ENCODE measurements at places on chromosomes 12 and 14.

DNA sequence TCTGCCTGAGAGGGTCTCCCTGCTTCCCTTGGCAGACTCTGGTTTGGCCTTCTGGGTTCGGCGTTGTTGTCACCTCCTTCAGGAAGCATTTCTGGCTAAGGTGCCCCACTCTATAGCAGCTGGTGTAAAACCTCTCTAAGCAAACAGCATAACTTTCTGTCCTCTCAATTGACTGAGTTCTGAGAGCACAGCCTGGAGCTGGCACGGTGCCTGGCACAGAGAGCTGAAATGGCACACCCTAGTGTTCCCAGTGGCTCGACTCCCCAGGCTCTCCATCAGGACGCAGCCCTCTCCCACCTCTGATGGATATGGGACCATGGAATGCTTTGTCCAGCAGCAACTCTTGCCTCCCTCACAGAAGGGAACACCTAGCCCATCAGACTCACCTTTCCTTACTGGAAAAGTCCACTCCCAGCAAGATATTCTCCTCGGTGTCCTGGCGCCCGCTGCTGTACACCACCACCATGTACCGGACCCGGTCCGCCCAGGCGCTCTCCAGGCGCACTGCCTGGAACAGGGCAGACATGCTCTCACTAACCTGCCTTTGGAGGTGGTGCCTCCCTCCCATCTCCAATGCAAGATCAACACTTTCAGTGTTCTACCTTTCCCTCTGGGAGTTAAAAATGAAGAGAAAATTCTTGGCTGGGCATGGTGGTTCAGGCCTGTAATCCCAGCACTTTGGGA is 40.6 kb downstream of the SSH1 start:
- DNase-seq = no peak

- no peak for DNase-seq
Observed at GRCh38 chr12:98741196-98741555, 96.1 kb downstream of the APAF1 start.

DNA sequence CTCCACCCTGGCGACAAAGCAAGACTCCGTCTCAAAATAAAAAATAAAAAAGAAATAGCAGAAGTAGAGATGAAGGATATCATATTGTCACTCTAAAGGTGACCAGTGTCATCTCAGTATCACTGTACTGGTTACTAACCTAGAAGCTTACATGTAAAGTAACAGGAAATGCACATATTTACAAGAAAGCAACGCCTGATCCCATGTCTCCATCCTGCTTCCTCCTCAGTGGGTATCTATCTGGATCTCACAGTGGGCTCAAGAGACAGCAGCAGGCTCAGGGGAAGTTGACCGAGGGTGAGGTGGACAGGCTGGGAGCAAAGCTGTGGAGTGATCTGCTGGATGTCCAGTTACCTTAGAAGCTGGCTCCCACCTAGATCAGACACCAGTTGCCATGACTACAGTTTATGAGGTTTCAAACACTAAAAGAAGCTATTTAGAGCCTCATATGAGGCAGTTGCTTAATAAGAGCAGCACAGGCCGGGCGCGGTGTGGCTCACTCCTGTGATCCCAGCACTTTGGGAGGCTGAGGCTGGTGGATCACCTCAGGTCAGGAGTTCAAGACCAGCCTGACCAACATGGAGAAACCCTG is 10.5 kb downstream of the MTRFR start:
- no peak for DNase-seq

DNA sequence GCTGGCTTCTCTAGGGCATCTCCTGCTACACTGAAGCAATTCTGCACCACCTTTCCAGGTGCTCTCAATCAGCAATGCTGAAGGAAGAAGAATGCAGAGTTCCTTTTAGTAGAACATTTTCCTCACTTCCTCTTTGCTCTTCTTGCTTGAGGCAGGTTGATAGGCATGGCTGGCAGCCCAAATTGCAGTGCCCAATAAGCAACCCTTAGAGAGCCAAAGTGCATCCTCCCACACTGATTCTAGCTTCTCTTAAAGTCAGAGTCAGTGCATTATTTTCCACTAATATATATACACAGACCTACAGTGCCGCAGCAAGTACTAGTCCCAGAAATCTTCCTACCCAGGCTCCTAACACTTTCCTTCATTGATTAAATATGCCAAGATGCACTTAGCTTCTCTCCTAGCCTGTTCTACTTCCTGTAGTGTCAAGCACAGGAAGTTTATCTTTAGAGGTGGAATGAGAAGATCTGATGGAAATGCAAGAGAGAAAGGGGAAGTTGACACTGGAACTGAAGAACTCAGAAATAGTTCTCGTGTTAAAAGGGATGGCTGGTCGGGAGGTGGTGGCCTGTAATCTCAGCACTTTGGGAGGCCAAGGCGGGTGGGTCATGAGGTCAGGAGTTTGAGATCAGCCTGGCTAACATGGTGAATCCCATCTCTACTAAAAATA is 132.7 kb downstream of the SSPN start:
- peak; percentile 88 for DNase-seq

DNA sequence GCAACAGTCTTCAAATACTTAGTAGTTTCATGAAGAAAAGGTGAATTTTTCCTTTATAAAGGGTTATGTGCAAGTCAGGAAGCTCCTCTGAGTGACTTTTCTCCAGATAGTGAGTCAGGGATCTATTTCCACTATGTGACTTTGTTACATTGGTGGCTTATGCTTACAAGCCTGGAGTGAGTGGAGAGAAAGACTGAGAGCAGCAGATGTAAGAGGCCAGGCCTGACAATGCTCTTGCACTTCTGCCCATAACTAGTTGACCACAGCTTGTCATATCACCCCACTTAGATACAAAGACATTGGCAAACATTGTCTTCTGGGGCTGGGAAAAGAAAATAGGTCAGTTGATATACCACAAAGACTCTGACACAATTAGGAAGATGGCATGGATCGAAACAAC is 236.5 kb downstream of the PDZRN4 start:
- no peak for DNase-seq

- DNase-seq = no peak
Observed at GRCh38 chr14:100526632-100527031, 60.6 kb downstream of the BEGAIN start.

DNA sequence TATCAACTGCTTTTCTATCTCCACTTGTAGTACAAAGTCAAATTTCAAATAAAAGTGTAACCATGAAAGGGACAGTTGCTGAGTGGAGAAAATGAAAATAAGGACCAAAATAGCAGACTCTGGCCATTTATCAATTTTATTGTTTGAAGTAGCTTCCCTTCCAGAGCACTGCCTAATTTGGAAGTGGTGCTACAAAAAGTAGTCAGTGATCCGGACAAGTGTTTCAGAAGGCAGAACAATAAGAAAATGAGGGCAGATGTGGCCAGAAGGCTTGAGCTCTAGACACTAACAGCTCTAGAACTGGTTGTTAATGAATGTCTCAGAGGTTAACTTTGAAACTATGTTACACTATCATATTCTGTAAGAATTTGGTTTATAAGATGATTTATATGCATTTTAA is 48.9 kb downstream of the ABCC9 start:
- DNase-seq = no peak

GRCh38 chr14:50756300-50756699 is 74.7 kb downstream of the NIN start:
- peak; percentile 69 for DNase-seq

DNA sequence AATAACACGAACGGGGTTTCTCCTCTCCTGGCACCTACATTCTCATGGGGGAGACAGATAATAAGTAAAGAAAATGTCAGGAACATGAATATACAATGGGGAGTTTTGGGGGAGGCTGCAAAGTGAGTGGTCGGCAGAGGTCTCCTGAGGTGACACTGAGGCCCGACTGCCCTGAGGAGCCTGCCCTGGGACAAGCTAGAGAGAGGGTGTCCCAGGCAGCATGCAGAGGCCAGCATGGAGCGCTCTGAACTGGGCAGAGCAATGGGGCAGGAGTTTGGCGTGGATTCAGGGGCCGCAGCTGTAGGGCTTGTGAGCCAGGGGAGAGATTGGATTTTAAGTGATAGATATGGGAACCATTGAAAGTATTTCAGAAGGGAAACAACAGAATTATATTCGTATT is 320.5 kb downstream of the CACNA1C start:
- no peak for DNase-seq

- no peak for DNase-seq
Observed at GRCh38 chr12:98595243-98595988, 1.9 kb downstream of the SLC25A3 start.

DNA sequence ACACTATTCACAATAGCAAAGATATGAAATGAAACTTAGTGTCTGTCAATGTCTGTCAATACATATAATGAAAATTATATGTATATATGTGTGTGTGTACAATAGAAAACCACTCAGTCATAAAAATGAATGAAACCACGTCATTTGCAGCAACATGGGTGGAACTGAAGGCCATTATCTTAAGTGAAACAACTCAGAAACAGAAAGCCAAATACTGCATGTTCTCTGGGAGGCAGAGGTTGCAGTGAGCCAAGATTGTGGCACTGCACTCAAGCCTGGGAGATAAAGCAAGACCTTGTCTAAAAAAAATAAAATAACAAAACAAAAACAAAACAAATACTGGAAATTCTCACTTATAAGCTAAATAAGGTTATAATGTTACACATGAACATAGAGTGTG is 16.7 kb upstream of the E2F7 start:
- no peak for DNase-seq

DNA sequence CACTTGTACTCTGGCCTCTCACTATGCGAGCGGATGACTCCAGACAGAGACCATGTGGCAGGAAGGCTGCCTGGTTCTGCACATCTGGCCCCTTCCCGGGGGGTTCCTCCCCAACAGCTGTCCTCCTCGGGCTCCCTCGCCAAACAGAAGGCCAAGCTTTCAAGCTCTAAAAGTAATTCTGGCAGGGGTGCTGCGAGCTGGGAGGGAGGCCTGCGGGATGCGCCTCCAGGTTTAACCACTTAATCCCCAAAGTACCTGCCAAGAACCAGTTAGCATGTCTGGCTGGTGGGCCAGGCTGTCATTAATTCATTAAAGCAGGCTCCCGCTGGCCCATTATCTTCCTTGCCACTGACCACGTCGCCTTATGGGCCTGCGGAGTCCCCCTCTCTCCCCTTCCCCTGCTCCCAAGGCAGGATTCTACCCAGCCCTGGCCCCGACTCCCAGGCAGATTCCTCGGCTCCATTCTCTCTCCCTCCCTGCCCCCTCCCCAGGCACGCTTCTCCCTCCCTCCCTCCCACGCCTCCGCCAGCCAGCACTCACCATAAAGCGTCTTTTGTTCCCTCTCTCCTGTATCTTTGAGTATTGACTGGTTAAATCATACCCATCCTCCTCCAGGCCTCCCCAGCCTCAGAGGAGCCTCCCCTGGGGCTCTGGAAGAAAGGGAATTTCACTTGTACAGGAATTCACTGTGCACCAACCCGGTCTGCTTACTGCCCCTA is 4.9 kb downstream of the HRK start:
- DNase-seq = no peak

DNA sequence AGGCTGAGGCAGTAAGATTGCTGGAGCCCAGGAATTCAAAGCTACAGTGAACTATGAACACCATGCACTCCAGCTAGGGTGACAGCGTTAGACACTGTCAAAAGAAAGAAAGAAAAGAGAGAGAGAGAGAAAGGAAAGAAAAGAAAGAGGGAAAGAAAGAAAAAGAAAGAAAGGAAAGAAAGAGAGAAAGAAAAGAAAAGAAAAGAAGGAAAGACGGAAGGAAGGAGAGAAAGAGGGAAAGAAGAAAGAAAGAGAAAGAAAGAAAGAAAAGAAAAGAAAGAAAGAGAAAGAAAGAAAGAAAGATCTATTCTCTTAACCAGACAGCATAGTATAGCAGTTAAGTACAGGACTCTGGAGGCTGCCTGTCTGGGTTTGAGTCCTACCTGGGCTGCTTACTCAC is 21.9 kb upstream of the DENND5B start:
- no peak for DNase-seq

Measured in KBM-7 (cell line).